Naive thymus-derived CD8-positive, alpha-beta T cell (primary cell): ENCODE measurements at places on chromosomes 7 and 10.
A peak's percentile ranks its signal among the peaks of the same experiment; 100 is the strongest.

DNA sequence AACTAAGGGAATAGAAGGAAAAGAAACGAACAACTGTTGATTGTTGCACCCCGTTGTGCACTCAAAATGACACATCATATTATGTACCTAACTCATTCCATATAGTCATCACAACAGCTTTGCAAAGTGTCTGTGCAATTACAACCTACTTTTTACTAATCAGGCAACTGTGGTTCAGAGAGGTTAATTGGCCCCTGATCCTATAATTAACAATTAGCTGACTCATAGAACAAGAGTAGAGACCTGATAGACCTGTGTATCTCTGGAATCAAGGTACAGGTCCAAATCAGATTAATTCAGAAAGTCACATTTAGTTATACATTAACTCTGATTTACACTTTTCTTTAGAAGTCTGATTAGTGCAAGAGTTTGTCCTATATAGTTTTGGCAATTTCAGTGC is 122.5 kb upstream of the CDK13 start:
- H3K27me3 ChIP-seq: peaks cover 35% of the 10 kb centered on the region
- no peaks in the 10 kb centered on the region for H3K36me3 ChIP-seq
- no peaks in the 10 kb centered on the region for H3K4me1 ChIP-seq
- H3K27ac ChIP-seq: no peak overlapping the region
- no peak overlapping the region for H3K4me3 ChIP-seq

DNA sequence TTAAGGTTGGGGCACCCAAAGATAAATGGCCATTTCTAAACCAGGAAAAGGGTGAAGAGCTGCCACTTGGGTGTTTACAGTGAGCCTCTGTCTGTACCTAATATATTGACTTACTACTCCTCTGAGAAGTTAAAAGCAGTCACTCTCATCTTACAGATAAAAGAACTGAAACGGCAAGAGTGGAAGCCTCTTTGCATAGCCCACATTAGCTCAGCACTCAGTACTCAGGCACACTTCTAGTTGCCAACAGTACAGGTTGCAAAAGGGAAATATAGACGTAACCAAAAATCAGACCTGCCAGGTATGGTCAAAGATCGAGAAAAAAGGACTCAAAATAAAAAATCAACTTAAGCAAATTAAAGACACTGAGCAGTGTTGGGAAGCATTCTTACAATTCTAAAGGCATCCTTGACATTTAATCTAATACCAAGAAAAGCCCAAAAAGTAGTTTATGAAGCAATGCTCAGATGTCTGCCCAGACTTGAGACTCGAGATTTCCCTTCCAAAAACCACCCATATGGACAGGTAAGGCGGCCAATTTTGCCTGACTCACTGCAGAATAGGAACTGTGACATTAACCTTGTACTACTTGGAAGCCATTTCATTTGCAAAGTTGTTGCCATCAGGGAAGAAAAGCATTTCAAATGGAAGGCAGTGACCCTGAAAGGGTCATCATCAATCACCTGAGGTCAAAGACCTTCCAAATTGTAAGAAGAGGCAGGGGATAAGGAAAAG is 139.3 kb downstream of the SLC25A13 start:
- no peaks in the 10 kb centered on the region for H3K27me3 ChIP-seq
- peaks cover 20% of the 10 kb centered on the region for H3K36me3 ChIP-seq
- H3K4me1 ChIP-seq: no peaks in the 10 kb centered on the region
- no peak for DNase-seq
- no peak overlapping the region for H3K27ac ChIP-seq
- no peak overlapping the region for H3K4me3 ChIP-seq

- no peak within 1 kb of the TSS for H3K27ac ChIP-seq
- no peak for DNase-seq
- no peaks in the 10 kb centered on the region for H3K36me3 ChIP-seq
- peak within 1 kb of the TSS; percentile 45 for H3K4me3 ChIP-seq
These were observed at the start of gene THSD7A for GRCh38 chr7:11831736-11832495. THSD7A (minus strand) TSS chr7:11832198; CDS start chr7:11831946, 252 bp downstream.

GRCh38 chr10:35501923-35502322 is 103.2 kb upstream of the GJD4 start:
- no peak for DNase-seq
- H3K27me3 ChIP-seq: no peaks in the 10 kb centered on the region
- peaks cover 6% of the 10 kb centered on the region for H3K36me3 ChIP-seq
- H3K27ac ChIP-seq: no peak overlapping the region
- no peak overlapping the region for H3K4me3 ChIP-seq

DNA sequence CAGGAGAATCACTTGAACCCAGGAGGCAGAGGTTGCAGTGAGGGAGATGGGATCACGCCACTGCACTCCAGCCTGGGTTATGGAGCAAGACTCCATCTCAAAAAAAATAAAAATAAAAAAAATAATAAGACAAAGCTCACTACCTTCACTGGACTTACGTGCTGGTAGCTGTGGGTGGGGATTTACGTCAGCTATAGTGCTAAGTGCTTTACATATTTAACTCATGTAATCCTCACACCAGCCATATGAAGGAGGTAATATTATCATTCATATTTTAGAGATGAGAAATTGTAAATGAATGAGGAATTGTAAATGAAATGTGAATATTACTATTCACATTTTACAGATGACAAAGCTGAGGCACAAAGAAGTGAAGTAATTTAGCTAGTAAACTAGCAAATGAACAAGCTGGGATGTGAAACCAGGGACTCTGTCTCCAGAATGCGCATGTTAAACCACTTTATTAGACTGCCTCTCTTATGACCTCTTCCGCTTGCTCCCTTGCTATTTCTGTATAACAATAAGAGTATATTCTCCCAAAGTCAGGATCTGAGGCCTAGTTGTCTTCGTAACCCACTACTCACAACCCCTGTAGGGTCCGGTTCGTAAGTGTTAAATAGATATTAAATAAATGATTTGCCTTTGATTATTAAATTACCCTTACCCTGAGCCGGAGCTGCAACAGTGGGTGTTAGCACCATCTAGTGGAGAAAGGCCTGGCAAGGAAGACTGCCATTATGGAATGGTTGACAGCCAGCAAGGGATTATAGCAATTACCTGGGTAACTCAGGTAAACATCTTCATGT is 70.2 kb downstream of the HTR7 start:
- no peaks in the 10 kb centered on the region for H3K36me3 ChIP-seq
- DNase-seq: no peak
- H3K27me3 ChIP-seq: no peaks in the 10 kb centered on the region
- no peak overlapping the region for H3K4me3 ChIP-seq
- no peaks in the 10 kb centered on the region for H3K4me1 ChIP-seq
